ENCODE measurements at places on chromosomes 4 and X. TPM values are rescaled to one million over a fixed set of nuclear protein-coding genes. Genes with fewer than 3 reads are reported as not detected.

USP11 gene
- 12.4 TPM for total RNA-seq

SGMS2 gene
- total RNA-seq: 0.07 TPM

DNA sequence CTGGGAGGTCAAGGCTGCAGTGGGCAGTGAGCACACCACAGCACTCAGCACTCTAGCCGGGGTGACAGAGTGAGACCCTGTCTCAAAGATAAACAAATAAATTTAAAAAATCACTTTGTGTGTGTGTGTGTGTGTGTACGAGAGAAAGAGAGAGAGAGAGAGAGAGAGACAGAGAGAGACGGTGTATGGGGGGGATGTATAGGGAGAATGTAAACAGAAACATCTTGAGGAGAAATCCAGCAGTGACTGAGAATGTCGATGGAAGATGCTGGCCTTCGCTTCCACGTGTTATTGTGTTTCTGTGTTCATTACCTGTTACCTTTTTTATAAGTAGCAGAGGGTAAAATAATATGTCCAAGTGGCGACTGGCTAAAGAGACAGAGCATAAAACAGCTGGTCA, 23.6 kb upstream of the RBPJ start:
- no peak for DNase-seq

DNA sequence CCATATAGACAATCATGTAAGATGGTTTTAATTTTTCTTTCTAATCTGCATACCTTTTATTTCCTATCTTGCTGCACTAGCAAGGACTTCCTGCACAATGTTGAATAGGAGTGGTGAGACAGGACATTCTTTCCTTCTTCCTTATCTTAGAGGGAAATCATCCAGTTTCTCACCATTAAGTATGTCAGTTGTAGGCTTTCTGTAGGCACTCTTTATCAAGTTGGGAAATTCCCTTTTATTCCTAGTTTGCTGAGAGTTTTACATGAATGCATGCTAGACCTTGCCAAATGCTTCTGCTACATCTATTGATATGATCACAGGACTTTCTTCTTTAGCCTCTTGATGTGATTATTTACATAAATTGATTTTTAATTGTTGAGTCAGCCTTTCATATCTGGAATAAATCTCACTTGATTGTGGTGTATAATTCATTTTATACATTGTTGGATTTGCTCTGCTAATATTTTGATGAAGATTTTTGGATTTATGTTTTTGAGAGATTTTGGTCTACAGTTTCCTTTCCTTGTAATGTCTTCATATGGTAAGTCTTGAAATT, 23.8 kb downstream of the RNF175 start:
- no peak for DNase-seq

Data from activated naive CD4-positive, alpha-beta T cell treated with anti-CD3 and anti-CD28 coated beads for 36 hours (primary cell).